Breast epithelium (tissue), 4 donors: ENCODE measurements at places on chromosomes 5 and 9.

GRCh38 chr5:68370196-68370595 lies 154.6 kb downstream of the PIK3R1 start:
- DNase-seq = no peak

GRCh38 chr9:71118324-71118723 lies 3.1 kb downstream of the TRPM3 start:
- DNase-seq = no peak

GRCh38 chr9:123350590-123351310 lies 5.2 kb upstream of the CRB2 start:
- no peak for DNase-seq

GRCh38 chr5:142015781-142016533 lies 3.1 kb upstream of the GNPDA1 start:
- no peak for DNase-seq

DNA sequence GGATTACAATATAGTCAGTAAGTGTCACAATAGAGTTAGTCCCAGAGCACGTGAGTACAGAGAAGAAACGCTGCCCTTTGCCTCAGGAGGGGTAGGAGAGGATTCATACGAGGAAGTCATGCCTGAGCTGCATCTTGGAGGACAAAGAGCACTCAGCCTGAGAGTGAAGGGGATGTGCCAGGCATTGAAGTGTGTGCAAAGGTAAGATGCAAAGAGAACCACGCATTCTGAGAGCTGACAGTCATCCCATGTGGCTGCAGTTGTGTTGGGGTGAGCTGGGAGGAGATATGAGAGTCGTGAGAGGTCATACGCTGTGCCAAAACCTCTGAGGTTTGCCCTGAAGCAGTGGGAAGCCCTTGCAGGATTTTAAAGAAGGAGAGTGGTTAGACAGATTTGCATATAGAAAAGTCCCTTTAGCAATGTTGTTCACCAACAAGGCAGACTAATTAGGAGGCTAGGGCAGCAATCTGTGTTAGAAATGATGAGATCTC lies 97.5 kb downstream of the PIP5K1B start:
- no peak for DNase-seq

GRCh38 chr5:151271336-151271735 lies 18.4 kb downstream of the GM2A start:
- no peak for DNase-seq

DNA sequence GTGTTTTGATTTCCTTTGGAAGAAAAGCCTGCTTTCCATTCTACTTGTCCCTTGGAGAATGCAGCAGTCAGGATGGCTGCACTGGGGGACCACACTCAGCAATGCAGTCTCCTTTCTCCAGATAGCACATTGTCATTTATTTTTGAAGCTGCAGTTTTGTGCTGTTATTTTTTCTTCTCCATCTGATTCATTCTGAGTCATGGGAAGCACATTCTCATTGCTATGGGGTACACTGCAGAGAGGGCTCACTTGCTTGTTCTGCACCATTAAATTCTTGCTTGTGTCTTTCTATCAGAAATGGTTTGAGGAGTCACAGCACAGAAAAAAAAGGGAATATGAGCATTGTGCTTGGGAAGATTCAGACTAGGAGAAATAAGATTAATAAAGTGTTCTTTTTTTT lies 39.7 kb upstream of the POC5 start:
- DNase-seq = no peak

DNA sequence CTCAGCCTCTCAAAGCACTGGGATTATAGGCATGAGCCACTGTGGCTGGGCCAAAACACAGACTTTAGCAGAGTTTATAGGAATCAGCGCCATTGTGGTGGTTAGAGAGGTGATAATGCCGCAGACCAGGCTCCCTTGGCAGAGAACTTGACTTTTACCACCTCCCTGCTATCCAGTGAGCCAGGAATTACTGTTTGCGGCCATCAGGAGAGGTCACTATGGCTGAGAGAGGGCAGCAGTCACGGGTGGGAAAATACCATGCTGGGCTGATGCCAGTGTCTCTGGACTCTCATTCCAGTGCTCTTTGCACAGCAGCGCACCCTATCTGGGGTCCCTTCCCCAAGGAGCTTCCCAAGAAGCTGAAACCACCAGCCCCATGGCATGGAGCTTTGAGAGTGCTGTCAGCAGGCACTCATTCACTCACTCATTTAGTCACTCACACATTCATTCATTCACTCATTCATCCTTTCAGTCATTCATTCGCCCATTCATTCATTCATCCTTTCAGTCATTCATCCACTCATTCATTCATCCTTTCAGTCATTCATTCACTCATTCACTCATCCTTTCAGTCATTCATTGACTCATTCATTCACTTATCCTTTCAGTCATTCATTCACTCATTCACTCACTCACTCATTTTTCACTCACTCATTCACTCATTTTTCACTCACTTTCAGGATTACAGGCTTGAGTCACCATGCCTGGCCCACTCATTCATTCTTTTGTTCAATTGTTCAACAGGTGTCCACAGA lies 27.3 kb upstream of the RNU6ATAC start:
- DNase-seq = no peak

DNA sequence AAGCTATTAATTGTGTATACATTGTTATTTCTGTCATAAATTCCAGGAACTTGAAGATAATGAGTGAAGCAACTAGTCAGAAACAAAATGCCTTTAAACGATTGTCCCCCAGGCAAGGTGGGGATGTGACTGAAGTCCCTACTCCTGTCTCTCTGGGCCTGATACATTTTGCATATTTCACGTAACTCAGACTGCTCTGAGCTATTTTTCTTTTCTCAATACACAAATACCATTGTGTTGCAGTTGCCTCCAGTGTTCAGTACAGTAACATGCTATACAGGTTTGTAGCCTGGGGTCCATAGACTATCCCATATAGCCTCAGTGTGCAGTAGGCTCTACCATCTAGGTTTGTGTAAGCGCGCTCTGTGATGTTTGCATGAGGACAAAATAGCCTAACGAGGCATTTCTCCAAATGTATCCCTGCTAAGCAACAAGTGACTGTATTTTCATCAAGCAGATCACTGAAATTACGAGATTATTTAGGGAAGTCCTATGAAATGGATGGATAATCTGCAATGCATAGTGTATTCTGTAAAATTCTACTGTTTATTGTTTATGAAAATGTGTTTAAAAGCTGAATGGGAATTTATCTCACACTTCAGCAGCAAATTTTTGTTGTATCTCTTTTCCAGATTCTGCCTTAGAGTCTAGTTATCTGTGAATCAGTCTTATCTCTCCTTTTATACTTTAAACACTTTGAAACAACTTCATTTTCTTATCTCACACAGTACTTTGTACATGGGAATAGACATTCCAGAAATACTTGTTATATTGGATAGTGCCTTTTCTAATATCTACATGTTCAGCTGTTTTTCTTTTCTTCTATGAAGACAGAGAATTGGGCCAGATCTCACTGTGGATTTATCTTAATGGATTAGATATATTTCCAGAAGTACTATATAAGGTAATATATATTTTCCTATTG lies 150.5 kb downstream of the CD180 start:
- no peak for DNase-seq

GRCh38 chr5:81925981-81926380 lies 45.8 kb upstream of the ATG10 start:
- DNase-seq = no peak

DNA sequence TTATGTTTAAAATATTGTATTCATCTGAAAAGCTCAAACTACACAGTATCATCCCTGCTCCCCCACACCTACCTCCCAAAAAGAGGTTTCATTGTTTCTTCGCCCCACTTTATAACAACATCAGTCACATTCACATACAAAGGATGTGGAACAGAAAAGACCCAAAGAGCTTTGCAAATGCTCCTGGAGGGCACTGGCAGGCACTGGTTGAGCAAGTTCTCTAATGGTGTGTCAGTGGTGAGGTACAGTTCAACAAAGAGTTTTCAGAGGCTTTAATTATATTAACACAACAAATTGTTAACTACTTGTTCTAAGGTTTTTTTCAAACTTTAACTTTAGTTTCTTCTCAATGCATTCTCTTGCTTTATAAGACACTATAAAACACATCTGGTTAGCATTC lies 54.1 kb upstream of the ECM2 start:
- DNase-seq = no peak

DNA sequence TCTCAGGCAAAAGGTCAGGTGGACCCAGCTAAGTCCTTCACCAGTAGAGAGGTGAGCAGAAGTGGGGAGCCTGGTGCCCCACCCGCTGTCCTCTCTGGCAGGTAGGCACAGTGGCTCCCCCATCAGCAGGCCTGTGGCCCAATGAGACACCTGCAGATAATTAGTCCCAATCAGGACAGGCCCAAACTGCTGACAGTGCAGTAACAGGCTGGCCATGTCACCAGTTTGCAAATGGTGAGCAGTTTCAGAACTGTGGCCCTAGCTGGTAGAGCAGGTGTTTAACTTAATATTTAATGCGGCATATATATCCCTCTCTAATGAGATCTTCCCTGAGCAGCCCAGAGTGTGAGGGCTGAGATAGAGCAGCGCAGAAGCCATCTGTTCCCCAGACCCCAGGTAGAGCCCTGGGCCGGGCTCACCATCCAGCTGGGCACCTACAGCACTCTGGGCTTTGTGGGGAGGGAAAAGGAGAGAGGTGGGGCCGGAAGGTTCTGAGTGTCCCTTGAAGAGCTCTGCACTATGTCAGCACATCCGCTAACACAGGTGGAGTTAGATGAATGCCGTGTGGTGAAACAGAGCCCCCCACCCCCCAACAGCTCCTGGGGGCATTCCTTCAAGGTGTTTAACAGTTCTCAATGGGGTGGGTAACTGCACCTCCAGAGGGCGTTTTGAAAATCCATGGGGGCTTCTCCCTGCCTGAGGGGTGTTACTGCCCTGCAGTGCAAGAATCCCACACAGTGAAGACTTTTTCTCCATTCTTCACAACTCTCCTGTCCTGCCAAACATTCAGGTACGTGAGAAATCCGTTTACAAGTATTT lies 120.5 kb downstream of the PAX5 start:
- no peak for DNase-seq

DNA sequence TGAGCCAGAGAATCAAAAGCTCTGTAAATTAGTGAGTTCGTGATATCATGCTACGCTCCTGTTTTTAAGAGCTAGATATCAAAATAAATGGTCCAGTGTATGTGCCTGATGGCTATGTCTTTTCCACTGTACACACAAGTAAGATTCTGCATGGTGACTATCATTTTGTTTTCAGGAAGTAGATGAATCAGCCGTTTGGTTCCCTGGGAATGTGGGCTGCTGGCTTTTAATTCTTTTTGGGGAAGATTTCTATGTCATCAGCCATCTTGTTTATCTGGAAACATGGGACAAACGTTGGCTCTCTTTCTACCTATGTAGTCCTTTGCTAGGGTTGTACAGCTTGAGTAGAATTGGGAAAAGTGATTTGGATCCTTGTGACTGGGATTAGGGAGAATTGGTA lies 126.7 kb downstream of the GRIA1 start:
- DNase-seq = no peak

- no peak for DNase-seq
Observed at GRCh38 chr5:14450018-14450524, 131.5 kb upstream of the OTULINL start.

DNA sequence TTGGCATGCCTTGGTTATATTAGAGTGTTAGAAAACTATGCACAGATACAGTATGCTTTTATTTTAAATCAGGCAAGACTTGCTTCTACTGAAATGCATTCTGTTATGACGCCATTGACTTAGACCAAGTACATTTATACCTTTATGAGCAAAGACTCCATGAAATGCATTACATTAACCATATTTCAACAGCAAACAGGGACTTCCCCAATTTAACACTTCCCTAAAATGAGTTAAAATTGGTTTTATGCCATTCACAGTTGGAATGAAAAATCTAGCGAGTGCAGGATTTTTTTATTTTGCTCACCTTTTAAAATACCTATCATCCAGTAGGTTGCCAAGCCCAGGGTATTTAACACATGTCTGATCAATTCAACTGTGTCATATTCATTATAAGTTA lies 272.1 kb upstream of the IZUMO3 start:
- no peak for DNase-seq

- DNase-seq = no peak
Observed at GRCh38 chr9:90112788-90113187, 508.0 kb downstream of the GADD45G start.

GRCh38 chr9:76617497-76618175 lies 146.6 kb upstream of the PCA3 start:
- DNase-seq = no peak

GRCh38 chr5:14672484-14673394 lies 8.2 kb downstream of the OTULIN start:
- DNase-seq = no peak

DNA sequence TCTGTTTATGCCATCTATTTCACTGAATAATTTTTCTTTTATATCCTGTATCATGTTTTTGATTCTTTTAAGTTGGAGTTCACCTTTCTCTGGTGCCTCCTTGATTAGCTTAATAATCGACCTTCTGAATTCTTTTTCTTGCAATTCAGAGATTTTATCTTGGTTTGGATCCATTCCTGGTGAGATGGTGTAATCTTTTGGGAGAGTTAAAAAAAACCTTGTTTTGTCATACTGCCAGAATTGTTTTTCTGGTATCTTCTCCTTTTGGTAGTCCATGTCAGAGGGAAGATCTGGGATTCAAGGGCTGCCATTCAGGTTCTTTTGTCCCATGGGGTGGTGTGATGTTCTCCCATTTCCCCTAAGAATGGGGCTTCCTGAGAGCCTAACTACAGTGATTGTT lies 800.8 kb upstream of the TYRP1 start:
- DNase-seq = no peak

DNA sequence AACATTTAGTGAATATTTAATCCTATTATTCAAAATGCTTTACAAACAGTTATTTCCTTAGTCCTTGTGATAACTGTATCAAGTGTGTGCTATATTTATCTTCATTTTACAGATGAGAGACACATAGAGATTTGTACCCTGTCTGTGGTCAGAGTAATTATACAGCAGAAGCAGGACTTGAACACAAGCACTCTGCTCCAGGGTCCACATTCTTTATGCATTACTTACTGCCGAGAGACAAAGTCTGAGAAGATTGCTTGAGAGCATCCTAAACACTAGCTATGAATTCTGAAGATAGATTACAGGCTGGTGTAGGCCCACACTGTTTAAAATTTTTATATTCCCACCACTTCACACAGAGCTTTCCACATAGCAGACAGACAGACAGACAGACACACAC lies 926.1 kb upstream of the DMAC1 start:
- no peak for DNase-seq

DNA sequence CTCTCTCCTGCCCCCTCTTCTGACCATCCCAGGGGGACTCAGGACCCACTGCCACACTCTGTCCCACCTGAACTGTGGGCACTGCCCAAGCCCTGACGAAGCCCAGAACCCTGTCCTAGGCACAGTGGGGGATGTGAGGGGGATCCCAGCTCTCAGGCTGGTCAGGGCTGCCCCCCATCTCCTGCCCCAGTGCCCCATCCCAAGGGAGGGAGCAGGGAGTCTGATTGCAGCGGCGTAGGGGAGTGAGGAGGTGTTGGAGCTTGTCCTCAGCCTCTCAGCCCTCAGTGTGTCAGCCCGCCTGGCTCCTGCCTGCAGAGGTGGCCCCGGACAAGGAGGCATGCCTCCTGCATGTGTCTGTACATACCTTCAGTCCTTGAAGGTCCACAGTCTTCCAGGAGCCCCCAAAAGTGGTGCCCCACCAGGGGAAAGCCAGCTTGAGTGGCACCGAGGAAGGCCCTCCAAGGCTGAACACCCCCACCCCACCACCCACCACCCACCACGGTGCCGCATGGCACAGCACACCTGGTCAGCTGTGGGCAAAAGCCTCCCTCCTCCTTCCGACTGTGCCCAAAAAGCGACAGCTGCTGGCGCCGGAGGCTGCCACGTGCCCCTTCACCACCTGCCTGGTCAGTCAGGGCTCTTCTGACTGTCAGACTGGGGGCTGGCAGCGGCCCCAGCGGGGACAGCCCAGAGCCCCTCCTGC lies 930 bp downstream of the SARDH start:
- no peak for DNase-seq

- DNase-seq = no peak
Observed at GRCh38 chr5:10377081-10377480, 23.6 kb downstream of the MARCHF6 start.

GRCh38 chr9:37036371-37036775 lies 2.3 kb upstream of the PAX5 start:
- no peak for DNase-seq
